Esophagus mucosa (tissue), 1 donor: ENCODE measurements at places on chromosomes 11 and 22.
A peak's percentile ranks its signal among the peaks of the same experiment; 100 is the strongest.

GRCh38 chr22:46003271-46004091 is 26.5 kb upstream of the WNT7B start:
- no peak for ATAC-seq

DNA sequence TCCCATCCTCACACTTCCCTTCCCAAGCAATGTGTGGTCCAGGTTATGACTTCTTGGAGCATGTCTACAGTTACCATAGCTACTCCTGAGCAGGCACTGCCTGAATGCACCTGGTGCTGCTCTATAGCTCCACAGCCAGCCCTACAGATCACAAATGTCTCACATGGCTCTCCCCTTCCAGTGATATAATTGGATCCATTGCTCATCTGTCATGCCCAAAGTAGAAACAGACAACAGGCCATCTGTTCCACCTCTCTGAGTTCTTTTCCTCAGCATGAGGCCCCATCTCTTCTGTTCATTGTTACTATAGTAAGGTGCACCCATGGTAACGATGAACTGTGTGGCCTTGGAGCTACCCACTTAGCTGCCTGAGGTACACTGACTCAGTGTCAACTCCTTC is 320.3 kb upstream of the ZC3H12C start:
- no peak for ATAC-seq

GRCh38 chr11:119236490-119236889 is 30.4 kb downstream of the CBL start:
- ATAC-seq = no peak

GRCh38 chr22:35313311-35314121 is 13.8 kb downstream of the TOM1 start:
- peak; percentile 24 for ATAC-seq

DNA sequence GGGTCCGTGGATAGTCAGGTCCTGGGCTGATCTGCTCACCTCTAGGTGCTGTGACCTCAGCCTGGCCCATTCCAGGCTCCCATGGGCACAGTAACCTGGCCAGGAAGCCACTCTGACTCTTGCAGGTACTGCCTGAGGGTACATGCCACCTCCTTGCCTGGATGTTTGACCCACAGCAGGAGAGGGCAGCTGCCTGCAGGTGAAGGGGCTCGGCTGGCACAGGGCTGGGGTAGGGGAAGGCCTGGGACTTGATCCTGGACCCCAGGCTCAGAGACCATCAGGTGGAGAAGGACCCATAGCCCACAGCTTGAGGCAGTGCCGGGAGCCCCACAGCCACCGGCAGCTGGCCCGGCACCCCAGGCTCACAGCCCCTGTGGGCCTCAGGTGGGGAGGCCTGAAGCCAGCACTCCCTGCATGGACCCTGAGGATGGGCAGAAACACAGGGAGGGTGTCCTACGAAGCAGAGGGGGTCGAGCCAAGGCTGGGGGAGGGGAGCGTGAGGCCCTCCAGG is 2.7 kb downstream of the LRRC56 start:
- ATAC-seq = no peak

DNA sequence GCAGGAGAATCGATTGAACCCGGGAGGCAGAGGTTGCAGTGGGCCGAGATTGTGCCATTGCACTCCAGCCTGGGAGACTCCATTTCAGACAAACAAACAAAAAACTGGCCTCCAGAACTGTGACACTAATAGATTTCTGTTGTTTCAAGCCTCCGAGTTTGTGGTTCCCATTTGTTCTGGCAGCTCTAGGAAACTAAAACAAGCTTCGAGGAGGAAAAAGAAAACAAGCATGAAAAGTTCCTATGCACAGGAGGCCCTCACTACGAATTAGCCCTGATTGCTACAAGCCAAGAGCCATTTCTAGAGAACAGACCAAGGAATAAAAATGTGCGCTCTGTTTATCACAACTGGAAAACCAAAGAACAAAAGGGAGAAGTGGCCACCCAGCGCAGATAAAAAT is 47.8 kb upstream of the SHANK2 start:
- ATAC-seq = no peak

- ATAC-seq = peak; percentile 32
Measured at GRCh38 chr11:65116370-65117205, 913 bp downstream of the ZNHIT2 start.

DNA sequence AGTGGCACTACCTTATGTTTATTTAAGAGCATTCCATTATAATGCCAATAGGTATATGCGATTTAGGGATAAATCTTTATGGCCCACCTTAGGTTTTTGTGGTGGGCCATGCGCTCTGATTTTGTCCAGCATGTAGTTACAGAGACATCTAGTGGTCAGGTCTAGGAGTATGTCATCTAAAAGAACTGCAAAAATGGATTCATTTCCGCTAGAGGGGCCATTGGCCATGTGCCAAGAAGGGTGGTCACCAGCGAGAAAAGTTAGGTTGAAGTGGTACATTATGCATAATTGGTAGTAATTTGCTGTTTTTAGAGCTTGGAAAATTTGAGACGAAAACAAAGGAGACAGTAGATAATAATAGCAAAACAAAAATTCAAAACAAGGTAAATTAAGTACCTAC is 27.7 kb downstream of the LRRC4C start:
- ATAC-seq = no peak

- ATAC-seq = peak; percentile 24
Measured at GRCh38 chr11:47857485-47857884, 9.3 kb upstream of the NUP160 start.

DNA sequence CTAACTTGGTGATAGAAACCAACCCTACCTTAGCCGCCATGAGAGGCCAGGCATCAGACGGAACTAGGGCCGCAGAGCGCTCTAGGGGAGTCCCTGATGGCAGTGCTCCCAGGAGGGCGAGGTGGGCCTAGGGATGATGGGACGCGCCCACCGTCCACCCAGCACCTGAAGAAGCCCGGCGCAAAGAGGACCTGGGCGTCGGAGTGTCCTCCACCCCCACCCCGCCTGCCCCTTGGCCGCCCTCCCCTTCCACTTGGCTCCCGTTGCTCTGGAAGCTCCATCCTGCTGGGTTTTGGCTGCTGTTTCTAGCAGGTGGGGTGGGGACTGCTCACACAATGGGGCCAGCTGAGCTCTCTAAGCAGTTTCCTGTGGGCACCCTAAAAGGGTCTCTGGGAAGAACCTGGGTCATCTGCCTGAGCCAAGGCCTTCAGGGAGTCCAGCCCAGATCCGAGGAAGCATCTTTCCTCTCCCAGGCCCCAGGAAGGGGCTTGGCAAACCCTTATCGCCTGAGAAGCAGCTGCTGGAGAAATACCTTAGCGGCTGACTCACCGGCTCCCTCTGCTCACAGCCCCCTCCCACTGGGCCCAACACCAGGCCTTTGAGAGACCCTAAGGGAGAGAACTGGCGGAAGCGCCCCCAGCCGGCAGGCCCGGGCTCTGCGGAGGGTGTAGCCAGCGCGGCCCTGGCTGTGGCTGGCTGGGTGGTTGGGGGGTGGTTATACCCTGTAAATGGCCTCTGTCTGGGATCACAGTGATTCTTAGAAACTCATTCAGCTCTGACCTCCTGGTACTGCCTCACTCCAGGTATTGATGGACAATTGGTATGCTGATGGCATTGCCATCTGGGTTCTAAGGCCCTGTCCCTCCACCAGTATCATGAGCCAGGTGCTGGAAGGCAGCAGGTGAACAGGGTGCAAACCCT is 19.3 kb downstream of the CREB3L1 start:
- ATAC-seq = no peak
